Pulmonary artery endothelial cell (primary cell): ENCODE measurements at places on chromosomes 13 and 19. TPM values are rescaled to one million over a fixed set of nuclear protein-coding genes. Genes with fewer than 3 reads are reported as not detected.
A peak's percentile ranks its signal among the peaks of the same experiment; 100 is the strongest.

DNA sequence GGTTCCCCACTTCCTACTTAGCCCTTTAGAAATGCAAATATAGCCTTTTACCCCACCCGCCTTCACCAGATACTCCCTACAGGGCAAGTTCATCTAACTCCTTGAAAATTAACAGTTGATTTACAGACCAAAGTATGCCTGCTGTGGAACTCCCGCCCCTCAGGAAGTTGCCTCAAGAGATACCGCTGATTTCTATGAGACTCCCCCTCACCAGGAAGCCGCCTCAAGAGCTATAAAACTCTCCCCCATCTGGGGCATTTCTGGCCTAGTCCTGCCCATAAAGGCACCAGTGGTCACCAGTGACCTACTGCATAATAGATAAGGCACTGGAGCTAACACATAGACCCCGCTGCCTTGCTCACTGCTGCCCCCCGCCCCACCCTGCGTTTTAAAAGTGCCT is 201.7 kb upstream of the UBL3 start:
- no peak for DNase-seq

DNA sequence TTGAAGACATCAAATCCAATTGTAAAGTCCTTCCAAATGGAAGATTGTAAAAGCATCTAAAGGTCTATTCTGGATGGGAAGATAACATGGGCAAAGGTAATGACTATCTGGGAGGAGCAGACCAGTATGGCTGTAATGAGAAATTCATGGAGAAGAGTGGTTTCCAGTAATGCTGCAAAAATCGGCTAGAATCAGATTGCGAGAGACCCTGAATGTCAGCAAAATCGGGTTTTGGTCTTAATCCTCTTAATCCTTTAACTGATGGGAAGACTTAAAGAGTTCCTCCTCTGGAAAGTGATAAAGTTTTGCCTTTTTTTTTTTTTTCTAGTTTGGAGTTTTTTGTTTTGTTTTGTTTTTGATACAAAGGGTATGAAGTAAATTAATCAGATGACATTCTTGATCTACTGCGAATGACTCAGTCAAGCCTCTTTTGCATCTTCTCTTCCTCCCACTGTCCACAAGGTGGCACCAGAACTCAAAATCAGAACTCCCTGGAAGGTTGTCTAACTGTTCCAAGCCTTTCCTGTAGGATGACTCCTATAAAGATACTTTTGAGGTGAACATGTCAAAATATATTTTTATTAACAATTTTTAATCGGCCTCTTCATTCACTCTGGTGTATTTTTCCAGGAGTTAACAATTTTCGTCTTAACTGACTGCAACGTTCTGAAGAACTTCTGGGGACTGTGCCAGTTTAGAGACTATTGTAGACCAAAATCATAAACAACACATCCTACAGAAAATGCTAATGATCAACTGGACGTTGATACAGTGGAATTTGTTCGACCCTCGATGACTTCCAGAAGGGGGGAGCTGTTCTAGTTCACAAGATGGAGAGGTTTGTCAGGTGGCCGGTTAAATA is 213.3 kb upstream of the MIR17HG start:
- DNase-seq, result peak; percentile 13

- DNase-seq, result no peak
Observed at GRCh38 chr13:64130600-64130999, 2715.0 kb upstream of the PCDH20 start.

- no peak for DNase-seq
Observed at GRCh38 chr13:26538363-26539317, 18.8 kb upstream of the WASF3 start.

DNA sequence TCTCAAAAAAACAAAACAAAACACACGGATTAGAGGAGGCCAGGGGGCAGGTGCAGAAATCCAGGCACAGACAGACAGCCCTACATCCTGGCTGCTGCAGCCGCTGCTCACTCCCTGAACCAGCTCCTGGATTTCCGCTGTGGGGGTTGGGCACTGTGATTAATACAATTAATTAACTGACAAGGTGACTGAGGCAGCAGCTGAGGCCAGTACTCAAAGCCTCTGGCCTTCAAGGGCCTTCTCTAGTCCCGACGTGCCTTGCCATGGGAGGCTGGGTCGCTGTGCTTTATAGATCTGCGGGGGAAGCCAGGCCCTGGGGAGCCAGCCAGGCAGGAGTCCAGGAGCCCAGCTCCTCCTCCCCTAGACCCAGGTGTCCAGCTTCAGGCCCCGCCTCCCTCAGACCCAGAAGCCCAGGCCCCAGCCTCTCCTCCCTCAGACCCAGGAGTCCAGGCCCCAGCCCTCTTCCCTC is 4.6 kb downstream of the NECTIN2 start:
- no peak for DNase-seq

Gene ADM5
- total RNA-seq, result 0.40 and 0.74 TPM in 2 replicates

- DNase-seq, result no peak
Observed at GRCh38 chr13:30412346-30412745, 9.9 kb upstream of the UBE2L5 start.

DNA sequence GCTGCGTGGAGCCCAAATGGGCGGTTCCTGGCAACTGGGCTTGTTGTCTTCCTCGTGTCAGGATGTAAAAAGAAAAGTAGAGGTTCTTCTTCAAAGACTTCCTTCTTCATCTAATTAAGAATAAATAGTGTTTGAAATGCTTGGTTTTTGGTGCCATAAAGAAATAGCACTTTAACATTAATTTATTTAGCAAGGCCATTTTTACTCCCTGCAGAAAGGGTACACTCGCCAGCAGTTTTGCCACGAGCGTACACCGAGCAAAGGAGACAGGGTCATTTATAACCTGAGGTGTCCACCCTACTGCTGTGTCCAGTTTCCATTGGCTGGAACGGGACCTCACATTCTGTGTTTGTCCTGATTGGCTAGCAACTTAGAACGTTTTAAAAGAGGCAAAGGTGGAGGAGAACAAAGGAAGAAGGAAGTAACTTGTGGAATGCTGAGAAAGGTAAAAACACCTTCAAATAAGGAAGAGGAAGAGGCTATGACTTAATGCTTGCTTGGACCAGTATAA is 21.8 kb upstream of the OR10H1 start:
- no peak for DNase-seq

Gene IRGC
- not detected in 2 replicates for total RNA-seq

GRCh38 chr13:46850214-46850613 is 46.6 kb downstream of the HTR2A start:
- DNase-seq, result no peak

Gene IGFL2
- not detected in 2 replicates for total RNA-seq

DNA sequence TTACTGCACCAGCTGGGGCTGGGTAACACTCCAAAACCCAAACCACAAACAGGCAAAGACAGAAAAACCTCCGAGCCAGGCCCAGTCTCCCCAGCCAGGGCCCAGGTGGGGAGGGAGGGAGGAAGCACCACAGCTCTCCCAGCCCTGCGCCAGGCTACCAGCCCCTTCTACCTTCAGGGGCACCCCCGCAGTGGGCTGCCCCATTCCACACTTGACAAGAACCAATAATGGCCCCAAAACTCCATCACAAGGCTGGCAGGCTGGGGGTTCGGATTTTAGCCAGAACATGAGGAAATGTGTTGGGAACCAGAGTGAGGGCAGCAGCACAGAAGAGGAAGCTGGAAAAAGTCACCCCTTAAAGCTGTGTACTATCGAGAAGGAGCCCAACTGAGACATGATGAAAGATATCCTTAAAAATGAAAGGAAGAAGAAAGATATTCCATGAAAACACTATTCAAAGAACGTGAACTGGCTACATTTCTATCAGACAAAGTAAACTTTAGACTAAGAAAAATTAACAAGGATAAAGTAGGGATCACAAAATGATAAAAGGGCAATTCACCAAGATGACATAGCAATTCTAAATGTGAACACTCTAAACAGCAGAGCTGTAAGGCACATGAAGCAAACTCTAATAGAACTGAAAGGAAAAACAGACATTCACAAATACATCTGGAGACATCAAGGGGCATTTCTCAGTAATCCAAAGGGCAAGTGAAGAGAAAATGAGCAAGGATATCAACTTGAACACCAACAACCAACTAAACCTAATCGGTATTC is 12.9 kb downstream of the TUBGCP3 start:
- no peak for DNase-seq

GRCh38 chr13:91052876-91053275 is 294.6 kb upstream of the MIR17HG start:
- DNase-seq, result no peak

Gene ZNF8
- 3.7 and 3.8 TPM in 2 replicates for total RNA-seq

Gene FGF22
- total RNA-seq, result 0.07 TPM in 1 of 2 replicates, not detected in the other

Gene APC2
- total RNA-seq, result 0.04 and 0.26 TPM in 2 replicates

GRCh38 chr13:68851026-68851425 is 1256.6 kb upstream of the ATXN8OS start:
- no peak for DNase-seq

- no peak for DNase-seq
Observed at GRCh38 chr13:89066868-89067466, 1395.8 kb downstream of the SLITRK5 start.

DNA sequence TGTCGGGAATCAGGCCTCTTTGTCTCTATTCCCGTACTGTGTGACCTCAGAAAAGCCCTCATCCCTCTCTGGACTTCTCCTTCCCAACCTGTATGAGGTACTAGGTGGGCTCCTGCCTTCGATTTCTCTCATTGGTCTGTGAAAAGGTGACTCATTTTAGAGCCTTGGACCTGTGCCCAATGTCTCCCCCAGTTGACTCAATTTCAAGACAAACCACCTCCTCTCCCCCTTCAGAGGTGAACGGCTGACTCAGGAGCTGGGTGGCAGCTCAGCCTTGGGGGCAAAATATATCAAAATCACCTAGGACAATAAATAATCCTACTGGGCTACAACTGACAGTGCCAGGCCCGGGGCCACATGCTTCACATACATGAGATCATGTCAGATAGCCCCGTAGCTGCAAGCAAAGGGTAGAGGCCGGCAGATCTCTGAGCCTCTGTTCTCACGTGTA is 630 bp downstream of the COQ8B start:
- DNase-seq, result no peak

GRCh38 chr19:58203814-58204475 is 21.1 kb downstream of the ZNF274 start:
- no peak for DNase-seq

Gene SIAH3
- not detected in 2 replicates for total RNA-seq

DNA sequence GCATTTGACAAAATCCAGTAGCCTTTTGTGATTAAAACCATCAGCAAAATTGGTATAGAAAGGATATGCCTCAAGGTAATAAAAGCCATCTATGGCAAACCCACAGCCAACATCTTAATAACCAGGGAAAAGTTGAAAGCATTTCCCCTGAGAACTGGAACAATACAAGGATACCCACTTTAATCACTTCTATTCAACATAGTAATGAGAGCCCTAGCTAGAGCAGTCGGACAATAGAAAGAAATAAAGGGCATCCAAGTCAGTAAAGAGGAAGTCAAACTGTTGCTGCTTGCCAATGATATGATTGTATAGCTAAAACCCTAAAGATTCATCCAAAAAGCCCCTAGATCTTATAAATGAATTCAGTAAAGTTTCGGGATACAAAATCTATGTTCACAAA is 1510.3 kb downstream of the PCDH9 start:
- peak; percentile 55 for DNase-seq

DNA sequence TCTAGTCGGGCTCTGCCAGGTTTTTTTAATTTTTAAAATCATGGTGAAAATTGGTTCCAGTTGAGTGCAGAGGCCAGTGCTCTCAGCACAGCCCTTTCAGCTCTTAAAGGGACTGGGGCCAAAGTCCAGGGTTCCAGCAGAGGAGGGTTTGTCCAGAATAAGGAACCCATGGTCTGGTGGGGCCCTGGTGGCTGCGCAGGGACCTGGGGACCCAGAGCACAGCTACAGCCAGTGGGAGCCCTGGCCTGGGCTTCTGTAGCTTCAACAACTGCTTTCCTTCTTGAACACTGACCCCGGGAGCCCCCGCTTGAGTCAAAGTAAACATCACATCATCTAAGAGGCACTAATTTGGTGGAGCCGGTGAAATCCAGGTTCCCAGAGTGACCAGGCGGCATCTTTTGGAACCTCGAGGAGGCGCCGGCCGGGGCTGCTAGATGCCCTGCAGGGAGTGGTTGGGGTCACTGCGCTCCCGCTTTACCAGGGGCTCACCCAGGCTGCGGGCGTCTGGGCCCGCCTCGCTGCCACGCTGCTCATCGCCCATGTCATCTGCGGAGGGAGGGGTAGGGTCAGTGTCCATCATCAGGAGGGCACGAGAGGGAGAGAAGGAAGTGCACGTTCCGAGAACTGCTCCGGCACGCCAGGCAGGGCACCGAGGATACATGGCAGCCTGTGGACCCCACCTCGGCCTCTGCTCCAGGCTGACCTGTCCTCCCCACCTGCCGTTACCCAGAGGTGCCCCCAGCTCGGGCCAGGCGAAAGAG is 16.6 kb upstream of the RANBP3 start:
- no peak for DNase-seq

GRCh38 chr13:85019121-85019520 is 780.1 kb downstream of the SLITRK6 start:
- DNase-seq, result no peak

- no peak for DNase-seq
Observed at GRCh38 chr19:45280471-45280961, 29.4 kb downstream of the MARK4 start.

Gene TLE2
- 19.2 and 20.6 TPM in 2 replicates for total RNA-seq

GRCh38 chr13:109110159-109110558 is 480.7 kb downstream of the MYO16 start:
- no peak for DNase-seq

DNA sequence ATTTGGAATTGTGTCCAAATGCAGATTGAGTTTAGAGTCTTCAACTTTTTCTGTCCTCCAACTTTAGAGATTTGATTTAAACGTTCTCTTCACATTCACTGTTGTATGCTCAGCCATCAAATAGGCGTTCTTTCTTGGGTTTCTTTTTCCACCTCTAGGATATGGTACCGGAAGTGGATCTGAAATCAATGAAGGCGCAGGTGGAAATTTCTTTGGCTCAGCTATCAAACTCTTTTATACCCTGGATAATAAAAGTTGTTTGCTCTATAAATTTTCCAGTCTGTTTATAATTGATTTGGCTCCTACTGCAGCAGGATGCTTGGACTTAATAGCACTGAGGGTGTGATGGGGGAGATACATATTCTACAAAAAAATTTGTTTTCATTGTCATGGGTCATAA is 1.6 kb downstream of the COG3 start:
- no peak for DNase-seq

DNA sequence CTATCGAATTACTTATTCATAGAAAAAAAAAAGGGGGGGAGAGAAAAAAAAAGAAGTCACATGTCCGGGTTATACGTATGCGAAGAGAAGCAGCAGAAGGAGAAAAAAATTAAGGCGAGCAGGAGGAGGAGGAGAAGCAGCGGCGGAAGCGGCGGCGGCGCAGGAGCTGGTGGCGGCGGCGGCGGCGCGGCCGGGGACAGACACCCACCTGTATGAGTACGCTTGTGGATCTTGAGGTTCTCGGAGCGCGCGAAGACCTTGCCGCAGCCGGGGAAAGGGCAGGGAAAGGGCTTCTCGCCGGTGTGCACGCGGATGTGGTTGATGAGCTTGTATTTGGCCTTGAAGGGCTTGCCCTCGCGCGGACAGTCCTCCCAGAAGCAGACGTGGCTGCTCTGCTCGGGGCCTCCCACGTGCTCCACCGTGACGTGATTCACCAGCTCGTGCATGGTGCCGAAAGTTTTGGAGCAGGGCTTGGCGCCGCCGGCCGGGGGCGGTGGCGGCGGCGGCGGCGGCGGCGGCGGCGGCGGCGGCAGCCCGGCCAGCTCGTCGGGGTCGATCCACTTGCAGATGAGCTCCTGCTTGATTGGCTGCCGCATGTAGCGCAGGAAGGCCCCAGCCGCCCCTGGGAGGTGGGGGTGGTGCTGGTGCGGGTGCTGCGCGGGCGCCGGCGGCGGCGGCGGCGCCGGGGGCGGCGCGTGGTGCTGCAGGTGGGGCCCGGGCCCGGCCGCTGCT is 1.5 kb downstream of the ZIC5 start:
- no peak for DNase-seq

- no peak for DNase-seq
Observed at GRCh38 chr13:98994080-98994479, 16.2 kb upstream of the DOCK9 start.
